EH (cell line): ENCODE measurements at places on chromosomes 16 and 17.

GRCh38 chr17:50117202-50118051, 12.5 kb downstream of the SAMD14 start:
- no peak for DNase-seq

DNA sequence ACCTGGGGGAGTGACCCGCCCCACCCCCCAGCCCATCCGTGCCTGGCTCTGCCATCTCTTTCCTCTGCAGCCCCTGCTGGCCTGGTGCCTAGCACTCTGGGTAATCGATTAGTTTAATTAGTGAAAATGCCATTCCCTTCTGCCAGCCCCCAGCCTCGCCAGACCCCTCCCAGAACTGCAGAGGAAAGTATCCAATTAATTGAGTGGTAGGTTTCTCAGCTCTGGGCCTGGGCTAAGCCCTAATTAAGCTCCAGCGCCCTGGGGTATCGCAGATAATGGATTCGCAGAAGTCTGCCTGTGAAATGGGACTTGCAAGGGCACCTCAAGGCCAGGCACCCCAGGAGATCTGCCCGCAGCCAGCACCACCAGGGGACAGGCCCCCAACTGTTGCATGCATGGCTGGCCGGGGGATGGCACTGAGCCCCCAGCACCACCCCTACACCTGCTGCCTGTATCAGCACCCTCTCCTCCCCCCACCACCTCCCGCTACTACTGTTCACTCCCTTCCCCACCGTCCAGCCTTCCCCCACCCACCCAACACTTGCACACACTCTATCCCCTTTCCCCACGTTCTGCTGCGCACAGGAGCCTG, 19.7 kb upstream of the SPPL2C start:
- DNase-seq: no peak

DNA sequence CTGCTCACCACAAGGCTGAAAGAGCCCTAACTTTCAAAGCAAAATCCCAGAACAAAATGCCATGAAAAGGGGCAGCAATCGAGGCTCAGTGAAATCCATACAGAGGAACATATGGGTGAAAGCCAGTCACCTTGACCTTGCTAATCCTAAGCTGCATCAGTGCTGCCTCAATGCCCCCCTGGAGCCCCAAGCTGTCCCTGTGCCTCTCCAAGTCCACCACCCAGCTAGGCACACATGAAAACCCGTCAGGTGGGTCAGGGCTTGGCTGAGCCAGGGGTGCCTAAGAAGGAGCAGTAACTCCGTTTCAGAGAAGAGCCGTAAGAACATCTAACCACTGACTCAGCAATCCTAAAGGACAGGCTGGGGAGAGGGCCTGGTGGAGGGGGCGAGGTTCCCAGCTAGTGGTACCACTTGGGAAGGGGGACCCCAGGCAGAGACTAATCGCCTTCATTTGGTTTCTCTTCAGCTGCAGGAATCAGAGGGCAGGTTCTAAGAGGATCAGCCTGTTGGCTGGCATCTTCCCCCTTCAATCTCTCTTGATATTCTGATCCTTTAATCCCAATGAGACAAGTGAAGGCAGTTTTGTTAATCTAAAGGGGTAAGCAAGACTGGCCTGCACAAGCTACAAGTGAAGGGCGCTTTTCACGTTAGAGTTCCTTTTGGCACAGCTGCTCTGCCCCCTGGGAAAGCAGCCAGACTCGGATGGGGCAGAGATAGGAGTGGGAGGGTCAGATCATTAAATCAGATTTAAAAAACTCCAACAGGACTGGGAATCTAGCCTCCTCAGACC, 7.6 kb downstream of the PITPNA start:
- DNase-seq: no peak

GRCh38 chr17:63639125-63639524, 16.9 kb downstream of the MAP3K3 start:
- DNase-seq: no peak
